ENCODE measurements at places on chromosomes 11 and 22.

GRCh38 chr11:43399983-43400630, 41.4 kb downstream of the TTC17 start:
- DNase-seq, result no peak

DNA sequence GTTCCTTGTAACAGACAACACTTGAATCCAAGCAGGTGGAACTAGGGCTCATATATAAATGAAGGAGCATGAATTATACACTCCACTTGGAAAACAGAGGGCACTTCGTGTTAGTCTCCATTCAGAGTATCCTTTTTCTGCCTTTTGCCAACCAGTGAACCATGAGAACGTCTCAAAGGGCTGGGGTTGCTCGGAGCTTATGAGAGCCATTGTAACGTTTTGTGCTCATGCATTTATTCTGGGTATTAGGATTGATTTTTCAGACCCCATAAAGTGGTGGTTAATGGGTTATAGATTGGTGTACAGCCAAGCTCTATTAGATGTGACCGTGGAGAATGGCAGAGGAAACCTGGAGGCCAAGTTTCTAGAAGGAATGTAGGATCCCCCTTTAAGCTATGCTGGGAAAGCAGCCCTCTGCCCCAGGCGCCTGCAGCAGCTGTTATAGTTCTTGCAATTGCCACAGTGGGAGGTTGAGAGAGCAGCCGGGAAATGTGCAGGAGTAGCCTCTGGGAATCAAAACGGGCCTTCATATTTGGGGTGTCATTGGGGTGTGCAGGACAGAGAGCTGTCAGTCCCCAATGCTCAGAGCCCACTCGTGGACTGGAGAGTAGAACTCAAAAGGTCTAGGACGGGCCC, 54.6 kb upstream of the ASPHD2 start:
- DNase-seq, result no peak

DNA sequence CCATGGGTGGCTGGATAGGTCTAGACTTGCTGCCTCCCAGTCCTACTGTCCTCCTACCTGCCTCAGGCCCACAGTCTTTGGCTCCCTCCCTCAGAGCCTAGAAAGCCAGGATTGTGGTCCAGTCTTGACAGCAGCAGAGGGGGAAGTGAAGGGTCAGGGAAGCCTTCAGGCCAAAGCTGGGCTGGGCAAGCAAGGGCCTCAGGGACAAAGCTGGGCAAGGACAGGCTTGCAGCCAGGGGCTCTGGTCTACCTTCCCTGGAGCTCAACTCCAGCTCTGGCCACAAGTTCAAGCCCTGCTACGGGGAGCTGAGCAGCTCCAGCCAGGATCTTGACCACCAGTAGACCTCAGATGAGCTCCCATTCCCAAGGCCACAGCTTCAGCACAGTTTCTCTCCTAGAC, 14.9 kb downstream of the LMO1 start:
- DNase-seq, result no peak

DNA sequence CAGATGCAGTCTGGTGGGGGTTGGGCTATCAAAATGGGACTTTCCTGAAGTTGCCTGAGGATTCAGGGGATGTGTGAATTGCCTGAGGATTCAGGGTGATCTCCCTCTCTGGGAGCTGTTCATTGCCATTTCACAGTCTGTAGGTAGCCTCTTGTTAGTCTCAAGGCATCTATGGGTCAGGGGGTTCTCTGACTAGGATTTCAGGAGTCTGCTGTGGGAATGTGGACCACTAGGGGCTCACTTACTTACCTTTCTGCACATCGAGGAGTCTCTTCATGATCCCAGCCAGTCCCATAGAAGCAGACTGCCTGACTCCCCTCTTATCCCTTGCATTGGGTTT, 54.0 kb downstream of the KCNQ1OT1 start:
- no peak for DNase-seq

GRCh38 chr22:32677876-32678275, 123.6 kb upstream of the TIMP3 start:
- peak; percentile 4 for DNase-seq

- no peak for DNase-seq
Observed at GRCh38 chr22:17579535-17579981, 16.3 kb downstream of the SLC25A18 start.

DNA sequence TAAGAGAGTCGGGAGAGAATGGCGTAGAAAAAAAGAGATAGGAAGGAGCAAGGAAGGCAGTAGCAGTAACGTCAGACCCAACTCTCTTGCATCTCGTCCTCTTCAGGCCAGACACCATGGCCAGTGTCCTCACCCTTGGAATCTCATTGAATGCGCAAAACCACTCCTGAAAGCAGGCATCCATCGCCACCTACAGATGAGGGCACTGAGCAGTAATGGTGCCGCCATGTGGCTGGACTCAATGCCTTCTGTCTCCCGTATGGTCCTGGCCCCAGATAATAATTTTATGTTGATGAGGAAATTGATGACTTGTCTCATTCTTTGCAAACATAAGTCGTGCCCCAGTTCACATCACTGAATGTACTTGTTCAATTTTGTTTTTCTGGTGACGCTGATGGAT, 17.8 kb upstream of the ALX4 start:
- no peak for DNase-seq

DNA sequence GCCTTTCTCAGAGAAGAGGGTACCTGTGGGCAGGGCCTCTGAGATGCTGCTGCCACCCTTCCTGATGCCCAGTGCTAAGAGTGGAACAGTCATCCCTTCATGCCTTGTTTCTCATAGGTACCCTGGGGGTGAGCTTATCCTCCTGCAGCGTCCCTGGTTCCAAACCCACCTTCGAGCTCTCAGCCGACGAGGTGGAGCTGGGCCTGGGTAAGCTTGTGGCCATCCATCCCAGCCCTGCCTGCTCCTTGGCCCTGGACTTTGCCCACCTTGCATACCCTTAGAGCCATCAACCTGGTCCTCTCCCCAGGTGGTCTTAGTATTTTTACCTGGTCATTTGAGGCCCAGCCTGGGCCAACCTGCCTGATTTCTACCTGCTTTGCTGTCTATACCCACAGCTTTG, 8.7 kb downstream of the TKFC start:
- no peak for DNase-seq

- no peak for DNase-seq
Observed at GRCh38 chr22:23524226-23524625, 55.9 kb downstream of the IGLL1 start.

DNA sequence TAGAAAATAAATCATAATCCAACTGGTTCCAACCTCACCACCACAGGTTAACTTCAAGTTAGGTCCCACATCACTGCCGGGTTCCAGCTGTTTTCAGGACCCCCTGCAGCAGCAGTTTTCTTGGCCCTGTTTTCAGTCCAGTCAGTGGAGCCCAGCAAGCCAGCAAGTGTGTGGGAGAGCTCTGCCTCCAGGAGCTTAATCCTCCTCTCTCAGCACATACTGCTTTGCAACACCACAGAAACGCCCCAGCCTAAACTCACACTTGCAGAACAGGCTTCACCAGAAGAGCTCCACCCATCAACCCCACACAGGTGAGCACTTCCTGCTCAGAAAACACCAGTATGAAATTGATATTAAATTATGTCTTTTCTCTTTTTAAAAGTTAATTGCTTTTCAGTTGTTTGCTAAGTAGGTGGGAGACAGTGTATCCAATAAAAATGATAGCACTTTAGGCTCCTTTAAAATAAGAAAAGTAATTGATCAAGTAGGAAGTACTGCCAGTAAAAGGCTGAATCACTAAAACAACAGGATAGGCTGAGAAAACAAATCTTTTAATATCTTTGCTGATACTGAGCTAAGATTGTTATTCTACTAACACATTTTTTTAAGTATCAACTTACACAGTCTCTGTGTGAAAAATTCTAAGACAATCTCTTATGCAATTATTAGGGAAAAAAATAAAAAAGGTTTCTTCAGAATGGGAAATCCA, 81.5 kb upstream of the TP53AIP1 start:
- DNase-seq, result no peak

DNA sequence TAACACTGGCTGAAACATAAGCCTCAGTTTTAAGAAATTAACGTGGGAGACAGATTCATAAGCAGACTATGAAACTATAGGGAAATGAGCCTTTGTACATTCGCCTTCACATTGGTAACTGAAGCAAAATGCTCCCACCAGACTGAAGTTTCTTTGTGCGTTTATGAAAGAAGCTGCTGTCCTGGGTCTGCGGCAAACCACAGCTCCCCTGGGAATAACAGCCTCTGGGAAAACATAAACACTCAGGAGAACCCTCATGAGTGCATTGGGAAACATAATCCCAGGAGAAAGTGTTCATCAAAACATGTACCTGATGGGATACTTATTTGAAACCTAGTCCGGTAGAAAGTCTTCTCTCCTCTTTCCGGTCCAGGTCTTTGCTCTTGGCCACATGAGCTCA, 193.1 kb upstream of the LARGE1 start:
- no peak for DNase-seq

GRCh38 chr11:14861680-14862079, 30.4 kb downstream of the CYP2R1 start:
- no peak for DNase-seq

GRCh38 chr11:134794192-134794591, 382.1 kb upstream of the B3GAT1 start:
- no peak for DNase-seq

GRCh38 chr11:61359516-61359915, 2.2 kb downstream of the CYB561A3 start:
- no peak for DNase-seq

DNA sequence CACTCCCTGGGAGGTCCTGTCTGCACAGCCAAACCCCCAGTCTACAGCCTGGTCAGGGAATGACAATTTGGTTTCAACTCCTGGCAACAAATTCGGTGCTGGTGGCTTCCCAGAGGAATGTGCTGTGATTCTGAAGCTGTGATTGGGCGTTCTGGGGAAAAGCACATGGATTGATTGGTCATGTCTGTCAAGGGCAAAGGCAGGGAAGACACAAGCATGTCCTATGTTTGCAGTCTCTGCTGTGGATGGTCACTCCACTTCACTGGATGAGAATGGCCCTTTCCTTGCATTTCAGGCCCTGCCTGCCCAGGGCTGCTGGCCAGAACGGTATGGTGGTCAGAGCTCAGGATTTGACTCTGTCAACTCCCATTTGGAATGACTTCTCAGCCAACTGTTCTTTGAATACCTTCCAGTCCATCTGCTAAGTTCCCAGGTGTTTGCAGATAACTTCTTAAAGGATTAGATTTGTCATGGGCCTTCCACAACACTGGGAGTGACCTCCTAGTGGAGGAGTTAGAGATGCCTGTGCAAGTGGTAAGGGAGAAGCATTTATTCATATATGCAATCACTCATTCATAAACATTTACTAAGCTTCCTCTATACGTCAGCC, 42.7 kb downstream of the SGSM1 start:
- no peak for DNase-seq

DNA sequence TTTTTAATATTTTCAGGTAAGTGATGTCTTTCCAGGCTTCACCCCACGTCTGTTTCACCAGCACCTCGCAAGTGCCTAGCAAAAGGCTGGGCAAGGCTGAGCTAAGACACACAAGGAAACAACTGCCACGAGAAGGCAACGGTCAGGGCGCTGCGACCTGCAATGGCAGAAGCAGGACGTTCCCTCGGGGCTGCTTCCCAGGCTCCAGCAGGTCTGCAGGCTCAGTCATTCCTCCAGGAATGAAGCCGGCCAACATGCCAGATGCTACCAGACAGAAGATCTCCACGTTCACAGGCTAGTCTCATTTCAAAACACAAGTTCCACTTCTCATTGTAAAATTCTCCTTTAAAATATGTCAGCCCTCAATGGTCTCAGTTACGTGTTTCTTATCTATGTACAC, 45.5 kb downstream of the CELSR1 start:
- no peak for DNase-seq

- DNase-seq, result no peak
Observed at GRCh38 chr11:11491014-11491413, 130.8 kb downstream of the GALNT18 start.

- DNase-seq, result no peak
Observed at GRCh38 chr11:76863196-76863777, 2.6 kb downstream of the ACER3 start.

DNA sequence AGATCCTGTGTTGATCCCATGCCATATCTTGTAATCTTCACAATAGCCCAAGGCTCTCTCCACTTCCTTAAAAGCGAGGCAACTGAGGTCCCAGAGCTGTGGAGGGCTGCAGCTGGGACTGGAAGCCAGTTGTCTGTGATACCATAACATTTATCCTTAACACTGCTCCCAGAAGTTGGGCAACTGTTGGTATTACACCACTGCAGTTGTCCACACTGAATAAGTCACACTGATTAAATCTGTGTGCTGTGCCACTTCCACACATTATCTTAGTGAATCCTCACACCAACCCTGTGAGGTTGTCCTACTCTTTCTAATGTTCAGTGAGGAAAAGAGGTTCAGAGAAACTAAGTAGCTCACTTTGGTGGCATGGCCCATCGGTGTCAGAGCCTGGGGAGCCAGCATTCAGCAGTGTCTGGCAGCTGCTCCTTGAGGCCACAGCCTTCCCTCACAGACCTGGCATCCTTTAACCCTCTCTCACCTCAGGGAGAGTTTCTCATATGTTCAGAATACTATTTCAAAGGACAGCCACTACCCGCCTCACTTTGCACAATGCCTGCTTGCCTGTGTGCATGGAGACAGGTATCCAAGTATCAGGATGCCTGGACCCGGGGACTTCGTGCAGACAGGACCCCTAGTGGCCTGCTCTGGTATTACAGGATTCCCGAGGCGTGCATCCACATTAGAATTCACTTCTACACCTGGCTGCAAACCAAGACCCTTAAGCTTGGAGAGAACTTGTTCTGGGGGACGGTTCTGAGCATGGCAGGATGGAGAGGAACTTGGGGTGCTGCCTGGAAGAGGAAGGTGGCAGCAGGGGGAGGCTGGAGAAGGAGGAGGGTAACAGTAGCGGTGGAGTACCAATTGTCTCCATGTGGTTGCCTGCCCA, 221.9 kb upstream of the TBCEL start:
- no peak for DNase-seq

DNA sequence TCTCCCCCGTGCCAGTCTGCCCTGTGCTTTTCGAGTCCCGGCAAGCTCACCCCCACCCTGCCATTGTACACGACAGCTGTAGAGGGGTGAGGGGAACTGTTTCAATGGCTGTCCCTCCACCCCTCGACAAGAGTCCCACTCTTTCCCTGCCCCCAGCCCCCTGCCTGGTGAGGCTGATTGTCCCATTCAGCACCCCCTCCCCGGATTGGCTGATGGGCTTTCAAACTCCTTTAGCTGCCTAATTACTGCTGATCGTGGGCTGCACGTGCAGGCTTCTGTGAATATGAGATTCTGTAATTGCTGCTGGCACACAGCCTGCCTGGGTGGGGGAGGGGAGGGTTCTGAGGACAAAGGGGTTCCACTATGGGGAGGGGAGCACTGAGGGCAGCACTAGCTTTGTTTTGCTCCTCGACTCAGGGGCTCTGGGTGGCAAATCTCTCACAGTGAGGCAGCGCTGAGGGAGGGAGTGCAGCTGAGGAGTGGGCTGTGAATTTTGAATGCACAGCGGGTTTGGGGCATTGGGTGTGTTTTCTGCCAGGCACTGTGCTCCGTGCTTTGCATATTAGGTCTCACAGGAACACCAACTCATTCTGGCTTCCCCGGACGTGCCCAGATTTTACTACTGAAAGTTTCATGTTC, 42.6 kb upstream of the ACCSL start:
- DNase-seq, result no peak

DNA sequence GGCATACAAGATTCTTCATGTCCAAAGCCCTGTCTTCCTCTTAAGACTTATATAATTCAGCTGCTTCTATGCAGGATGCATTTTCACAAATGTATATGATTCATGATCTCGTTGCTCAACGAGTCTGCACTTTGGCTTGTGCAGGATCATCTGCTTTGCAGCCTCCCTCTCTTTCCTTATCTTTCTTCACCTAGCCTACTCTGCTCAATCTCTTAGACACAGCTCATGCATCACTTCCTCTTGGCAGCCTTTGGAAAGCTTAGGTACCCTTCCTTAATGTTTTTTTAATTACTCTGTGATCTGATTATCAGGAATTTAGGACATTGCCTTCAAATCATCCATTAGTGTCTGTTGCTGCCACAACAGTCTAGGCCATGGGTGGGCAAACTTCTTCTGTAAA, 673.8 kb downstream of the NELL1 start:
- no peak for DNase-seq

All from ascending aorta (tissue), 2 donors.